ENCODE measurements at places on chromosomes 2 and 18.

GRCh38 chr2:6945087-6945813 is 28.0 kb downstream of the RNF144A start:
- DNase-seq, result no peak

GRCh38 chr2:237297421-237298150 is 116.4 kb downstream of the COL6A3 start:
- peak; percentile 54 for DNase-seq

GRCh38 chr2:1915746-1916145 is 171.4 kb upstream of the PXDN start:
- DNase-seq, result no peak

- DNase-seq, result no peak
Measured at GRCh38 chr2:237915576-237915975, 51.2 kb upstream of the UBE2F start.

GRCh38 chr2:178574789-178575188 is 94.5 kb downstream of the PLEKHA3 start:
- no peak for DNase-seq

GRCh38 chr2:25735835-25736234 is 62.5 kb upstream of the DTNB start:
- no peak for DNase-seq

GRCh38 chr18:45056926-45057325 is 376.2 kb downstream of the SETBP1 start:
- peak; percentile 45 for DNase-seq

DNA sequence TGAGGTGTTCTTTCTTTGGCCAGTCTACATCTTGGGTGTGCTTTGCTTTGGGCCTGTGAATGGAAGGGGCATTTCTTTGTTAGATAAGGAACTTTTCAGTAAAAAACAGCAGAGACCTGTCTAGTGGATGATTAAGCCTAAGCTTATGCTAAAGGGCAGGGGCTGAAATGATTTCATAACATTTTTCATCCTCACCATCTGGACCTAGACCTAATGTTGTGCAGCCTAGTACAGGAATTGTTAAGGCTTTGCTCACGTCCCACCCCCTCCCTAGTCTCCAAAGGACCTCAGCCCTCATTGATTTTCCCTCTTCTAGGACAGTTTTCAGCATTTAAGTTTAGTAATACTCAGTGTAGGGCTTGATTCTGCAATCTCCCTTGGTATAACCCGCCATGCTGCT is 111.8 kb downstream of the PRKCE start:
- peak; percentile 51 for DNase-seq

GRCh38 chr2:78992451-78992806 is 33.1 kb upstream of the REG3G start:
- no peak for DNase-seq

DNA sequence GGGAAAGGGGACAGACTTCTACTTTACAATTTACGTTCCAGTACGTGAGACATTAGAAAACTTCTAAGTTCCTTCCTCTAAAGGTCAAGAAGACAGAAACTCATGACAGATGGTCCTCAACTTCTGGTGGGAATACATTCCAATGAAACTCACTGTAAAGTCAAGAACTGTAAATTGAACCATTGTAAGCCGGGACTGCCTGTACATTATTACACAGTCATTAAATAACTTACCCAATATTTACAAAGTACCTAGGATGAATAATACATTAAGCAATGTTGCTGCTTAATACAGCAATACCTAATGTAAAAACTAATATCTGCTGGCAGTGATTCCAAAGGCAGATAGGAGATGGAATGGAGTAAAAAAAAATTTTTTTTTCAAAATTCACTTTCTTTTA is 51.9 kb downstream of the CDH2 start:
- peak; percentile 36 for DNase-seq

All from fibroblast of upper back skin (primary cell).